ENCODE measurements at places on chromosomes 6 and 20. TPM values are rescaled to one million over a fixed set of nuclear protein-coding genes. Genes with fewer than 3 reads are reported as not detected.

Gene SOBP
- total RNA-seq, result 13.7 TPM

Gene LIN28B
- total RNA-seq, result not detected

Gene C6orf52
- not detected for total RNA-seq

Gene COL9A1
- total RNA-seq, result not detected

Gene UST
- total RNA-seq, result 10.2 TPM

Measured in cardiac ventricle fibroblast (primary cell).